ENCODE measurements at places on chromosomes 13 and 19. TPM values are rescaled to one million over a fixed set of nuclear protein-coding genes. Genes with fewer than 3 reads are reported as not detected.

NOTCH3 gene
- total RNA-seq, result 22.0 TPM

- no peak overlapping the region for H3K27ac ChIP-seq
- no peaks in the 10 kb centered on the region for H3K36me3 ChIP-seq
- peak overlapping the region; percentile 58 for H3K4me3 ChIP-seq
- no peak for DNase-seq
- H3K27me3 ChIP-seq, result no peaks in the 10 kb centered on the region
These were observed 2.5 kb downstream of the TMEM259 start for GRCh38 chr19:1018393-1018792.

DNA sequence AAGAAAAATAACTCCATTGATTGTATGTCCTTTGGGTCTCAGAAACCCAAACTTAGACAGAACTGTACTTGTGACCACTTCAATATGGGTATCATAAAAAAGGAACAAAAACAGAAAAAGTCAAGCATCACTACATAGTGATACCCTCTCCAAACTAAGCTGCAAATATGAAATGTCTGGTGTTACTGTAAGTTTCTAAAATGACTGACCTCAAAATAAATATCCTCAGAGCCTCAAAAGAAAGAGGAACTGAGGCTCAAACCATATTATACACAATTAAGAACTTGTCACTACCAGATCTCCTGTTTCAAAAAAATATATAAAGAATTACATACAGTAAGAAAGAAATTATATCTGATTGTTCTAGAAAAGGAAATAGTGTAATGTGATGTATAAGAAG, 787.9 kb upstream of the KLHL1 start:
- H3K27me3 ChIP-seq, result no peaks in the 10 kb centered on the region
- DNase-seq, result no peak
- H3K36me3 ChIP-seq, result no peaks in the 10 kb centered on the region
- H3K27ac ChIP-seq, result no peak overlapping the region

DNA sequence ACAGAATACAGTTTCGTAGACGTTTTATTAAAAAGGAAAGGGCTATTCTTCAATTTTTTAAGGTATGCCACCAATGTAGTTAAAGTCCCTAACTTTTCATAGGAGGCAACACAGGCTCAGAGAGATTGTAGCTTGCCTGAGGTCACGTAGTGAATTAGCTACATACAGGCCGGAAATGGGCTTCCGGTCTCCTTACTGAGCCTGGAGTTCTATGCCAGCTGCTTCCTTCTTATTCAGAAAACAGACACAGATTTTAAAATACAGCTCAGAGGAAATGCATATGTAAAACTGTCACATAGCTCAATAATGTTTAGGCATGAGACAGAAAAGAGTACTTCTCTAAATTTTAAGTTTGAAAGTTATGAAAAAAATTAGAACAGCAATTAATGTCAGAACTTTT, 85.4 kb upstream of the TUBA3C start:
- no peak for DNase-seq
- no peaks in the 10 kb centered on the region for H3K36me3 ChIP-seq
- no peak overlapping the region for H3K27ac ChIP-seq
- no peaks in the 10 kb centered on the region for H3K4me1 ChIP-seq
- no peaks in the 10 kb centered on the region for H3K27me3 ChIP-seq

DNA sequence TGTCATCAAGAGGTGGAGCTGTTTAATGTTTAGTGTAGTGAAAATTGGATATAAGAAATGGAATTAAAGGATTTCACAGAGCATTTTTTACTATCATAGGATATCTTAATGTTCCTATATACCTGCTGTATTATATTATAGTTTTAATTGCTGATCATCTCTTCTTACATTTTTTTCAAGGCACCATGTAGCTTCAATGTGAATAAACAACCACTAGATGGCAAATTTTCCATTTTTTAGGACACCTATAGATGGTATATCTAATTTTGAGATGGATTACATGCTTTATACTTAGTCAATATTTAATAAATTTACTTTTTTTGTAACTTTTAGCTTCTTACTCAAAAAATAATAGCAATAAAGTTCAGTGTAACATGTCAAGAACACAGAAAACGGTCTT, 9.0 kb upstream of the ATXN8OS start:
- no peaks in the 10 kb centered on the region for H3K36me3 ChIP-seq
- H3K4me1 ChIP-seq, result no peaks in the 10 kb centered on the region
- no peak for DNase-seq

EHD2 gene
- total RNA-seq, result 38.8 TPM
